ENCODE measurements at places on chromosomes 16 and 17. TPM values are rescaled to one million over a fixed set of nuclear protein-coding genes. Genes with fewer than 3 reads are reported as not detected.

DNA sequence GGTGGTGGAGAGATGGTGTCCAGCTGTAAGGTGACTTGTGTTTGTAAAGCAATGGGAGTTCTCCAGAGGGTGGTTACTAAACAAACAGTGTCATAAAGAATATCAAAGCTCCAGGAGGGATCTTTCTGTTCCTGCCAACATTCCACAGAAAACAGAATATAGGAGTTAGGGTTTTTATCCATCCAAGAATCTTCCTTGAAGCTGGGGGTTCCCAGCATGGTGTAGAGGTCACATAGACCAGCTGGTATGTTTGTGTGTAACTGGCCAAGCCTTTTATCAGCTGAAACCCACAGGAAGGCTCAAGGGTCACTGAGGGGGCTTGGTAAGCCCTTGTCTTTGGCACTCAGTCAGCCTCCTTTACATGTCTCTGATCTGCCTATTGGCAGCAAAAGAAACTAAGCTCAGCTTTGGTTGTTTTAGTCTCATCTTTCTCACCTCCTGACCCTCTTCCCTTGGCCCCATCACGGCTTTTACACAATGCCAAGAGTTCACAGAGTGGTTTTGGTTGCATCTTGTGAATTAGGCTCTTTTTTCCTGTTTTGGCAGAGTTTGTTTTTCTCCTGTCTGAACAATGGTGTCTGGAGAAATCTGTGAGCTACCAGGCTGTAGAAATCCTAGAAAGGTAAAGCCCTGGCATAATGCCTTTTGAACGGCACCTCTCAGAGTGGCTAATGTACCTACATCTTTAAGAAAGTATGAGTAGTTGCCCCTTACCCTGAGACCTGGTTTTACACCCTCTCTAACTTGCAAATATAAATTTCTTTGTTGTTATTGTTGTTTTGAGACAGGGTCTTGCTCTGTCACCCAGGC, 4.6 kb downstream of the CNTD1 start:
- DNase-seq = no peak

DNA sequence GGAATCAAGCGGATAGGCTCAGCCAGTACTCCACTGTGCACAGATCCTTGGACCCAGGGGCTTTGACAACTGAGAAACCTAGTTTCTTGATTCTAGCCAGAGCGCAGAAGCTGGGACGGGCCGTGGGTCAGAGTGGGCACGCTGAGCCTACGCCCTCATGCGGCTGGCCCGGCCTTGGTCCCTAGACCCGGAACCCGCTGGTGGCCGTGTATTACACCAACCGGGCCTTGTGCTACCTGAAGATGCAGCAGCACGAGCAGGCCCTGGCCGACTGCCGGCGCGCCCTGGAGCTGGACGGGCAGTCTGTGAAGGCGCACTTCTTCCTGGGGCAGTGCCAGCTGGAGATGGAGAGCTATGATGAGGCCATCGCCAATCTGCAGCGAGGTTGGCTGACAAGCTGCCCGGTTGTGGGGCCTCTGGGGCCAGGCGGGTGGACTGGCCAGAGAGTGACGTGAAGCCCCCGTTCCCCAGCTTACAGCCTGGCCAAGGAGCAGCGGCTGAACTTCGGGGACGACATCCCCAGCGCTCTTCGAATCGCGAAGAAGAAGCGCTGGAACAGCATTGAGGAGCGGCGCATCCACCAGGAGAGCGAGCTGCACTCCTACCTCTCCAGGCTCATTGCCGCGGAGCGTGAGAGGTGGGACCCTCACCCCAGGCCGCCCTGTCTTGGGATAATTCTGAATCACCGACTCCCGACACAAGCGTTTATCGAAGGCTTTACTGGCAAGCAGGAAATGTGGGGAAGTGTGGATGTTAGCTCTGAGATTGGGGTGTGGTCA, 946 bp downstream of the STUB1 start:
- DNase-seq = peak; percentile 54

The OR1D5 gene
- not detected for total RNA-seq

GRCh38 chr17:66123163-66123562, 68.8 kb downstream of the CEP112 start:
- no peak for DNase-seq

- DNase-seq = no peak
Measured at GRCh38 chr16:27088216-27088615, 21.5 kb downstream of the C16orf82 start.

GRCh38 chr16:53855511-53855910, 151.6 kb downstream of the FTO start:
- DNase-seq = no peak

DNA sequence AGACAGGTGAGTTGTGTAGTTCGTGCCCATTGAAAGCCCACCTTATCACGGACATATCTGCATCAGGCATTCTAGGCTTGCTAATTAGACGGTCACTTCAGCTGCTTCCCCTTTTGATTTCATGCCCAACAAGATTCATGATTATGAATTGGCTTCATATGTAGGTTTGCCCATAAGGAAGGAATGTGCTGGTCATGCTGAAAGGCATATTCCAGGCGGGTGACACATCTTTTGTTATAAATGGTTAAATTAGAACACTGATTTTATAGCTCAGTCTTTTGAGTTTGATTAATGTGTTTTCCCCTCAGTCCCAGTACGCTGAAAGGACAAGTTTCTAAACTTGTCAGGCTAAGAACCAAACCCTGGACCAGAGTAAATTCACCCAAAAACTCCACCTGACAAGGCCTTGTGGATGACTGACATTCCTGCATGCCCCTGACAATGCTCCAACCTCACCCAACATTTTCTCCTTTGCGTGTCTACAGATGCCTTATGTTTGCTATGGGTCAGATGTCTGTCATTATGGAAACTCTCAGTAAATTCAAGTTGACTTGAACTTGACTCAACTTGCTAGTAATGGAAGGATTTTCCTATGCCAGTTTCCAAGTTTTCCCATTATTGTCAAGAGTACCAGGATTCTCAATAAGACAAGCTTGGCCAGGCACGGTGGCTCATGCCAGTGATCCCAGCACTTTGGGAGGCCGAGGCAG, 421.9 kb downstream of the PMP22 start:
- no peak for DNase-seq

The TBC1D3 gene
- total RNA-seq = not detected

DNA sequence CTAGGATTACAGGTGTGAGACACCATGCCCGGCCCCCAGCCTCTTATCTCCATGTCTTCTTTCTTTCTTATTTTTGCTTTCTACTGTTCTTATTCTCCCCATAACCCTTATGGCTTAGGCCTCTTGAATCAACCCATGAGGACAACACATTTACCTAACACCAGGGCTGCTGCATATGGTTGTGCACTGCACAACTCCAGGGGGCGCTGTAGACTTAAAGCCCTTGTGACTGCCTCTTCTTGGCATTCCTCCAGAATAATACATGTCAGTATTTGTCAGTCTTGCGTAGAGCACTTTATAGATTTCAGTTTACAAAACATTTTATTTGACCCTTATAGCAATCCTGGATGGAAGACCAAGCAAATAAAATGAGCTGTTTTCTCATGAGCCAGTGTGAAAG, 225.0 kb upstream of the SALL1 start:
- DNase-seq = no peak

- no peak for DNase-seq
Measured at GRCh38 chr17:30476726-30477082, 504 bp upstream of the GOSR1 start.

GRCh38 chr17:9517396-9517795, 58.2 kb downstream of the STX8 start:
- DNase-seq = no peak

GRCh38 chr17:15779119-15779518, 47.0 kb downstream of the TBC1D26 start:
- no peak for DNase-seq

The OTOP2 gene
- not detected for total RNA-seq

- no peak for DNase-seq
Measured at GRCh38 chr17:4219241-4219640, 44.5 kb downstream of the ANKFY1 start.

- no peak for DNase-seq
Measured at GRCh38 chr17:2801841-2802240, 5.6 kb downstream of the RAP1GAP2 start.

DNA sequence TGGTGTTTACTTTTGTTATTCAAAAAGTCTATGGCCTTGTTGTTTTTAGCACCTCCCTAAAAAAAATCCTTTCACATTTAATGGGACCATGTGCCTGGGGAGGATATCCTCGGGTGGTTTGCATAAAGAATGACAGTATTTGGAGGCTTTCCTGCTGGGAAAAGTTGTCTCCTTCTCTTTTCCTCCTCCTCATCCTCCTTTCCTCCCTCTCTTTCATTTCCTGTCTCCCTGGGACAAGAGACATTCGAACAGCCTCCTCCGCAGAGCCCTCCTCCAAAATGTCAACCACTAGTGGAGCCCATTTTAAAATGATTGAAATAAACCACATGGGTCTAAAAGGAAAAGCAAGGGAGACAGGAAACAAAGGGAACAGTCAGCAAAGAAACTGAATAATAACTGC, 67.4 kb downstream of the MYH13 start:
- DNase-seq = no peak

The CIBAR2 gene
- not detected for total RNA-seq

The SPN gene
- 1.4 TPM for total RNA-seq

- DNase-seq = no peak
Measured at GRCh38 chr16:28549301-28549899, 4.3 kb upstream of the SGF29 start.

DNA sequence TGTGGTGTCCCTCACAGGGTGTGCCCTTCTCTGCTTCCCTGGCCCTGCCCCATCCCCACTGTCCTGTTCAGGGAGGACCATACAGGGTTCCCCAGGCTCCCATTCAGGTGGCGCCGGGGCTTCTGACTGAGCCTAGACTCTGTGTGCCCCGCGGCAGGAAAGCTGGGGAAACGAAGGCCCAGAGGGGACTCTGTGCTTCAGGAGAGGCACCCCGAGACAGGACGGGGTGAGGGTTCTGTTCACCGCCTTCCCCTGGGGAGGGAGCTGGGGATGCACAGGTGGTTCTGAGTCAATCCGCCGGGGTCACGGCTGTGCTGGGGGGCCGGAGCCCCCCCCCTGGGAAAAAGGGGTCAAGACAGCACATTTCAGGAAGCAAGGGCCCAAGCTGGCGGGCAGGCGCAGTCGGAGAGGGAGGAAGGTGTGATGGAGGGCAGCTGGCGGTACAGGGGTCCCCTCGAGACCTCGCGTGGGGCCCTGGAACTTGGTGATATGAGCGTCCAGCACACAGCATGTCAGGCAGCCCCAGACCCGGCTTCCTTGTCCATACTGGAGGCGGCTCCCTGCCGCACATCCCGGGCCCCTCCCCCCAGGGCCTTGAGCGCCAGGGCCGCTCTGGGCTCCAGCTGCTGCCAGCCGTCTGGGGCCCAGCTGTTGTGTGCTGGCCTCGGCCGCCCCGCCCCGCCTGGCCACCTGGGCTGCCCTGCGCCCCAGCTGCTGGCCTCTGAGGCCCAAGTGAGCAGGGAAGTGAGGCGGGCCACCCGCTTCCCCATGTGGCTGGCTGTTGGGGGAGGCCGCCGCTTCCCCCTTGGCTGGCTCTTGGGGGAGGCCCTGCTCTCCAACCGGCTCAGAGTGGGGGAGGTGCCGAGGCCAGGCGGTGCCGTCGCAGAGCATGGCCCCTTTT, 5.6 kb upstream of the NOTUM start:
- DNase-seq = peak; percentile 69

- DNase-seq = peak; percentile 77
Measured at GRCh38 chr17:41962768-41963434, 3.7 kb upstream of the CNP start.

DNA sequence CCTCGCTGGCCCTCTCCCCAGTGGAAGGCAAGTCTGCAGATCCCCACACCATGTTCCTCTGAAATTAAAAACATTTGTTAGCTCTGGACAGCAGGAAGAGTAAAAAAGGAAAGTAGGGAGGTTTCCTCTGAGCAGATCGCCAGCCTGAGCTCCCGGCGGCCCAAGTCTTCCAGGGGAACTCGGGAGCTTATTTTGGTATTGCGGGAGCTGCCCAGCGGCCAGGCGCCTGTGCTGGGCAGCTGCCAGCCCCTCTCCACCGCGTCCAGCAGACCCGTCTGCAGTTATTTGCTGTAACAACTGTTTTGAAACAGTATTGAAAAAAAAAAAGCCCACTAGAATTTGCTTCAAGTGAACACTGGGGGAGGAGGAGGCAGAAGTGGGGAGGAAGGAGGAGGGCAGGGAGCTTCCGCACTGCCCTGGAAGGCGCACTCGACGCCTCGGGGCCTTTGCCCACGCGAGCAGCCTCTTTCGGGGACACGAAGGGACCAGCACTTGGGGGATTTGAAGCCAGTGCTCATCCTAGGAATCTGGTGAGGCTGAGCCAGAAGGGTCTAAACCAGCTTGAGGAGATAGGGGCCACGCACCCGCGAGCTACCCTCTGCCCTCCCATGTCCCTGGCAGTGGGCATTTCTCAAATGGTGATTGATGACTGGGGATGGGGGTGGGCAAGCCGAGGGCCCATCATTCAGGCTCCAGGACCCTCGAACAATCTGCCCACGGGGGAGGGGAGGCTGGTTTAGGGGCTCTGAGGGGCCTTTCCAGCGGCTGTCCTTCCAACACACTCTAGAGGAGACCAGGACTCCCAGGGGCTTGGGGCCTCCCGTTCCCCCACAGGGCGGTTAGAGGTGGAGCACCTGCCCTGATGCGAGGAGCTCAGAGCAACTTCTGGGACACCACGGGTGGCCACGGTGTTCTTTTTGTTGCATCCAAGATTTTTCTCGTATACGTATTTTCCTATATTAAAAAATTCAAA, 3.0 kb upstream of the BAHCC1 start:
- DNase-seq = peak; percentile 68

GRCh38 chr16:67063008-67063407, 34.1 kb downstream of the CBFB start:
- DNase-seq = no peak

The CLDN6 gene
- total RNA-seq = not detected

- peak; percentile 77 for DNase-seq
Measured at GRCh38 chr17:44097110-44097958, 26.1 kb downstream of the HDAC5 start.

DNA sequence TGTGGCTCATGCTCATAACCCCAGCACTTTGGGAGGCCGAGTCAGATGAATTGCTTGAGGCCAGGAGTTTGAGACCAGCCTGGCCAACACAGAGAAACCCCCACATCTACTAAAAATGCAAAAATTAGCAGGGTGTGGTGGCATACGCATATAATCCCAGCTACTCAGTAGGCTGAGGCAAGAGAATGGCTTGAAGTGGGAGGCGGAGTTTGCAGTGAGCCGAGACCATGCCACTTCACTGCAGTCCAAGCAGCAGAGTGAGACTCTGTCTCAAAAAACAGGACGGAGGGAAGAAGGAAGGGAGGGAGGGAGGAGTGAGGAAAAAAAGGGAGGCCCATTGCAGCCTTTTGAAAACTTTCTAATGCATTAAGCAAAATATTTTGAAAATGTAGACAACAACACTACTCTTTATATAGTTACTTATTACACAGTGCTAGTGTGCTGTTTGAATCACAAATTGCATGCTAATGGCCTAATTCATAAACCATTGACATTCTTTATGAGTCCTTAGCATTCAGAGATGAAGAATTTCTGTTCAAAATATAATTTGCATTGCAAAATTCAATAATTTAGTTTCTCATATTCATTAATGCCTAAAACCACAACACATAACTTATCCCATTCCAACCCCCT, 59.4 kb downstream of the TMEM114 start:
- no peak for DNase-seq

GRCh38 chr16:22786284-22786683, 27.7 kb upstream of the HS3ST2 start:
- DNase-seq = no peak

- DNase-seq = no peak
Measured at GRCh38 chr16:56057151-56057550, 134.1 kb upstream of the GNAO1 start.

Data from heart right ventricle (tissue), 16 donors.